ENCODE measurements at places on chromosomes 6 and 20. TPM values are rescaled to one million over a fixed set of nuclear protein-coding genes. Genes with fewer than 3 reads are reported as not detected.

Gene FHL5
- not detected for total RNA-seq

Gene TP53INP2
- total RNA-seq: 101 TPM

Gene CDS2
- total RNA-seq: 70.9 TPM

Gene MUC22
- not detected for total RNA-seq

Gene CABLES2
- total RNA-seq: 4.5 TPM

Gene KCNK5
- total RNA-seq: 1.2 TPM

Gene CCN6
- not detected for total RNA-seq

Gene UNC5CL
- total RNA-seq: 2.3 TPM

Gene PGBD1
- total RNA-seq: 0.95 TPM

All from CD8-positive, alpha-beta T cell (primary cell).